NCI-H524 treated with DMSO at 0.1 percent for 48 hours (cell line): ENCODE measurements at places on chromosomes 5 and 9.

- no peak for DNase-seq
These were observed 228.3 kb downstream of the ARHGAP26 start for GRCh38 chr5:142998316-142999020.

DNA sequence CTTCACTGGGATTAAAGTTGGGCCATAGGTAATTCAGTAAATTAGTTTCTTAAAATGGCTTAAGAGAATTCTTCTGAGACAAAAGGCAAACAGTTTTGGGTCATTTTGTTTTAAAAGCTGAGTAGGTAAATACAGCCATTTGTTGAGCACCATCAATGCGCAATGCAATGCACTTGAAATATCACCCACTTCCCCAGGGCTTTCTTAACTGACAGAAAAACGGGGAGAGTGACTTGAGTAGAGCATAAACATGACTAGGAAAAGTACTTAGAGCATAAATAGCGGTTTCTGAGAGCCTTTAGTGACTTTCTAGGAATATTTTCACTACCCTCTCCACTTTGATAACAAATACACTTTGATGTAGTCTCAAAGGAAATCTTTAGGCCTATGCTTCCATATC, 27.2 kb downstream of the MLANA start:
- no peak for DNase-seq

DNA sequence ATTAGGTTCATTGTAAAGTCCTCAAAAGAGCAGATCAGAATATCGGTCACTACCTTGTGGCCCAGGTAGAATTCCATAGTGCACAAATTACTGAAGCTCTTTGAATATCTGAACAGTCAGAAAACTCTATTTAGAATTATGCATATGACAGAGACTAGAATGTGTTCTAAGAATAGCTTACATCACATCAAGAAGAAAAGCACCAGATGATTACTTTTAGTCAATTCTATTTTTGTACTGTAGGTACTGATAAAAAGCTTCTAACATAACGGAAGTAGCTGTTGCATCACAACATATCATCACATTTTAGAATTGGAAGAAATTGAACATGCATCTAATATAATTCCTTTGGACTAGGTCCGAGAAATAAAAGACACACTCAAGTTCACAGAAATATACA, 946.6 kb upstream of the ARRDC3 start:
- no peak for DNase-seq

GRCh38 chr5:133785182-133785581, 172.8 kb upstream of the FSTL4 start:
- no peak for DNase-seq

- no peak for DNase-seq
These were observed 534.7 kb downstream of the CDH10 start for GRCh38 chr5:24110004-24110615.

DNA sequence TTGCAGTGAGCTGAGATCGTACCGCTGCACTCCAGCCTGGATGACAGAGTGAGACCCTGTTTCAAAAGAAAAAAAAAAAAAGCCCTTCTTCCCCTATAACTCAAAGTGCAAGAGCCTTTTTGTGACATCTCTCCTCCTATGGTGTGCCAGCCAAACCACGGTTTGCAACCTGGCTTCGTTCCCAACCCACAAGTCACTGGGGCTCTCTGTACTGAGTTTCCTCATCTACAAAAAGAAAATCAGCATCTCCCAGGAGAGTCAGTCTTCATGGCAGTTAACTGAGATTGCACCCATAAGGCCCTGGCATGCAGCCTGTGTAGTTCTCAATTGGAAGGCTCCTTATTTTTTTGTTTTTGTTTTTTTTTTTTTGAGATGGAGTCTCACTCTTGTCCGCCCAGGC, 14.8 kb downstream of the ODF2 start:
- no peak for DNase-seq

DNA sequence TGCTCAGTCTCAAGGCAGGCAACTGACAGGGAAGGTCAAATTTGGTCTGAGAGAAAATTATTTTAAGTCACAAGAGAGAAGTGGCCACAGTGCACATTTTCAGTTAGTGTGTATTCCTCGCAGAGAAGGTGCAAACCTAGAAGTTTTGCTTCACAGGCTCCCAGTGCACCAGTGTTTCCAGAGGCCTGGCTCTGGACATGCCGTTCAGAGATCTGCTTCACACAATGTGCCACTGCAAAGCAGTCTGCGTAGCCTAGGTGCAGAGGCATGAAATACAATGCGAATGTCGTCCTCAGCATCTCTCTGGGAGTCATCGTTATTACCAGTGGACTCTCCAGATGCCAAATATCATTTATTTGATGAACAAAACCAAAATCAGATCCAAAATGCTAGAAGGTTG, 147.8 kb downstream of the MAPKAP1 start:
- no peak for DNase-seq
